ENCODE measurements at places on chromosomes 5 and 9. TPM values are rescaled to one million over a fixed set of nuclear protein-coding genes. Genes with fewer than 3 reads are reported as not detected.

Gene IFNB1
- total RNA-seq = not detected

Gene PCDHB14
- total RNA-seq = not detected

Gene CBY3
- total RNA-seq = 0.32 TPM

Gene F12
- total RNA-seq = 1.2 TPM

Gene SPATA31E1
- not detected for total RNA-seq

Gene NDUFS4
- 53.0 TPM for total RNA-seq

Gene EIF4E1B
- total RNA-seq = not detected

Gene PAEP
- not detected for total RNA-seq

Gene TMEM174
- total RNA-seq = not detected

Gene BTNL3
- total RNA-seq = not detected
